CD4-positive, alpha-beta T cell treated with Interferon alpha-2 for 1 hour (primary cell): ENCODE measurements at places on chromosomes 16 and 17.

- DNase-seq, result no peak
These were observed 44.6 kb upstream of the SLC38A10 start for GRCh38 chr17:81339534-81340296.

- DNase-seq, result no peak
These were observed 53.3 kb downstream of the GOSR1 start for GRCh38 chr17:30530346-30531025.

- DNase-seq, result no peak
These were observed 8.6 kb downstream of the SLC7A5 start for GRCh38 chr16:87860553-87861299.

- DNase-seq, result no peak
These were observed 6.9 kb downstream of the PHAF1 start for GRCh38 chr16:67116388-67117311.

DNA sequence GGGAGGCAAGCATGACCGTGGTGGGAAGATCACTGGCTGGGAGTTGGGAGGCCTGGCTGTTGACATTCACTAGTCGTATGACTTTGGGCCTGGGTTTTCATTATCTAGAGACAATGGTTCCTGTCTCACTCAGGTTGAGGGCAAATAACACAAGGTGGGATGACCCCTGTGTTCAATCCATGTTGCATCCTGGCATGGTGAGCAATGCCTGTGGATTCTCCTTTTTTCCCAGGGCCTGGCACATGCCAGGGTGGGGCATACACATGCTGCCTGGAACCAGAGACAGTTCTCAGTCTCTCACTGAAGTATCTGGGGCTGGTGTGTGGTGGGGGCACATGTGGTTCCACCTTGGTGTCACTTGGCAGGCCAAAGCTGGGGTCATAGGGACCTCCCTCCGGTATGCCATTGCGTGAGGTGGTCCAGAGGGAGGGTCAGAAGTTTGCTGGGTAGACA, 5.4 kb downstream of the THRA start:
- no peak for DNase-seq

DNA sequence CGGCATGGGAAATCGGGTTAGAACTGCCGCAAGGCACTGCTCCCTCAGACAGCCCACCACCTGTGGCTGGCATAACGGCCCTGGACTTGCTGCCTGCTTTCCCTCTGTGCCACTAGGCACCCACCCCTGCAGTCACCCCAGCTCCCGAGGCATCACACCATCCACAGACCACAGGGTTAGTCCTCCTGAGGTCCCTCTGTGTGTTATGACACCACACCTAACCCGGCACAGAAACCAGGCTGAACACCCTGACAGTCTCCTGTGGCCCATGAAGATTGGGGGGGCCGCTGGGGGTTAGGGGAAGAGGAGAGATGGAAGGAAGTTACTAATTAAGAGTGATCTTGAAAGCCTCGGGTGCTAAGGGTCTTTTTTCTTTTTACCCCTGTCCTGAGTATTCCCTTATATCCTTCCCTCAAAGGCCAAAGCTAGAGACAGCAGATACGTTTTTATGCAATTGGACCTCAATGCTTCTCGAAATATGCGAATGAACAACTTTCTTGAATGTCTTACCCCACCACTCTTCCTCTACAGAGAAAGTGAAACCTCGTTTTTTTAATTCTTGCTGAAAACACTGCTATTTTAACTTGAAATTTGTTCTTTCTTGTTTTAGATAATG, 7.0 kb downstream of the CYTH1 start:
- peak; percentile 58 for DNase-seq
